ENCODE measurements at places on chromosomes 3 and 15. TPM values are rescaled to one million over a fixed set of nuclear protein-coding genes. Genes with fewer than 3 reads are reported as not detected.

- peak; percentile 29 for DNase-seq
- no peaks in the 10 kb centered on the region for H3K27me3 ChIP-seq
- H3K27ac ChIP-seq, result peak overlapping the region; percentile 26
- peaks cover 30% of the 10 kb centered on the region for H3K36me3 ChIP-seq
Measured at GRCh38 chr3:39146611-39147591, 6.5 kb downstream of the CSRNP1 start.

DNA sequence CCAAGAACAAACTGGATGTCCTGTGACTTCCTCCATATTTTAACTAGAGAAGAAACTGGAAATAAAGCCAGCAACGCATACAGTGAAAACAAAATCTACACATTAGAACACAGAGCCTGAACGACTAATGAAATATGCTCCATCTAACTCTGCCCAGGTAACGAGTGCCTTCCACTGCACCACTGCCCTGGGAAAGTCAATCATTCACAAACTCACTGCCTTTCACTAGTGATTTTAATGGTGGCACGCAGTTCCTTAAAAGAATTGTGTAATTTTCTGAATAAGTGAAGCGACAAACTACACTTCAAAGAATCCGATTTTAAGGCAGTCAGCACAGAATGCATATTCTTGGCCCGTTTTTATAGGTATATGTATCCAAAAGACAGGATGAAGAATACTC, 416.0 kb downstream of the SHQ1 start:
- H3K27me3 ChIP-seq, result no peaks in the 10 kb centered on the region
- H3K27ac ChIP-seq, result no peak overlapping the region
- H3K4me1 ChIP-seq, result peaks cover 42% of the 10 kb centered on the region
- no peak overlapping the region for H3K4me3 ChIP-seq
- no peaks in the 10 kb centered on the region for H3K36me3 ChIP-seq
- DNase-seq, result no peak

- no peaks in the 10 kb centered on the region for H3K4me1 ChIP-seq
- H3K36me3 ChIP-seq, result no peaks in the 10 kb centered on the region
- H3K27me3 ChIP-seq, result no peaks in the 10 kb centered on the region
- no peak overlapping the region for H3K4me3 ChIP-seq
- no peak overlapping the region for H3K27ac ChIP-seq
Measured at GRCh38 chr3:134804508-134805480, 9.7 kb downstream of the EPHB1 start.

Gene ISLR
- total RNA-seq, result not detected

Gene MAGI1
- 25.3 TPM for total RNA-seq

DNA sequence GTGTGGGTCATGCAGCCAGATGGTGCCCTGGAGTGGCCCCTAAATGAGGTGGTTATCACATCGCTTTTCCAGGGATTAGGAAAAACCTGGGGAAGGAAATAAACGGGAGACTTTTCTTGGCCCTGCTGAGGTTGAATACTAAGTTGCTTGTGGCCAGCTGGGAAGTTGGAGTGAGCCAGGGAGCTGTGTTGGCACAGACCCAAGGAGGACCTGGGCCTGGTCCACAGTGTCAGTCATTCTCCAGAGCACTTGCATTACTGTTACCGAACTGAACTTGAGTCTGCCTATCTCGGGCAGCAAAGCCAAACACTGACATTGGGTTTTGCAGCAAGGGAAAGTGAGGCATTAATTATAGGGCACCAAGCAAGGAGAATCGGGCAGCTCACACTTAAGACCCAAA, 339.0 kb downstream of the GABRB3 start:
- H3K36me3 ChIP-seq, result no peaks in the 10 kb centered on the region
- no peak overlapping the region for H3K4me3 ChIP-seq
- no peaks in the 10 kb centered on the region for H3K4me1 ChIP-seq
- no peak for DNase-seq
- no peak overlapping the region for H3K27ac ChIP-seq
- H3K27me3 ChIP-seq, result no peaks in the 10 kb centered on the region

DNA sequence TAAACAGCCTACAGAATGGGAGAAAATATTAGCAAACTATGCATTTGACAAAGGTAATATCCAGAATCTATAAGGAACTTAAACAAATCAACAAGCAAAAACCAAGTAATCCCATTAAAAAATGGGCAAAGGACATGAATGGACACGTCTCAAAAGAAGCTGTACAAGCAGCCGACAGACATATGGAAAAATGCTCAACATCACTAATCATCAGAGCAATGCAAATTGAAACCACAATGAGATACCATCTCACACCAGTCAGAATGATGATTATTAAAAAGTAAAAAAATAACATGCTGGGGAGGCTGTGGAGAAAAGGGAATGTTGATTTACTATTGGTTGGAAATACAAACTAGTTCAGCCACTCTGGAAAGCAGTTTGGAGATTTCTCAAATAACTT, 30.7 kb upstream of the PPM1L start:
- no peak overlapping the region for H3K27ac ChIP-seq
- H3K27me3 ChIP-seq, result no peaks in the 10 kb centered on the region
- H3K4me3 ChIP-seq, result no peak overlapping the region

Gene GRK7
- not detected for total RNA-seq

- H3K4me3 ChIP-seq, result no peak overlapping the region
- H3K4me1 ChIP-seq, result no peaks in the 10 kb centered on the region
- no peak for DNase-seq
- H3K27me3 ChIP-seq, result no peaks in the 10 kb centered on the region
Measured at GRCh38 chr3:32413845-32414521, 22.3 kb downstream of the CMTM7 start.

Gene OIP5
- total RNA-seq, result 39.1 TPM

GRCh38 chr15:89429023-89429422, 67.4 kb downstream of the RHCG start:
- no peaks in the 10 kb centered on the region for H3K27me3 ChIP-seq
- H3K4me1 ChIP-seq, result peaks cover 8% of the 10 kb centered on the region
- no peak for DNase-seq

DNA sequence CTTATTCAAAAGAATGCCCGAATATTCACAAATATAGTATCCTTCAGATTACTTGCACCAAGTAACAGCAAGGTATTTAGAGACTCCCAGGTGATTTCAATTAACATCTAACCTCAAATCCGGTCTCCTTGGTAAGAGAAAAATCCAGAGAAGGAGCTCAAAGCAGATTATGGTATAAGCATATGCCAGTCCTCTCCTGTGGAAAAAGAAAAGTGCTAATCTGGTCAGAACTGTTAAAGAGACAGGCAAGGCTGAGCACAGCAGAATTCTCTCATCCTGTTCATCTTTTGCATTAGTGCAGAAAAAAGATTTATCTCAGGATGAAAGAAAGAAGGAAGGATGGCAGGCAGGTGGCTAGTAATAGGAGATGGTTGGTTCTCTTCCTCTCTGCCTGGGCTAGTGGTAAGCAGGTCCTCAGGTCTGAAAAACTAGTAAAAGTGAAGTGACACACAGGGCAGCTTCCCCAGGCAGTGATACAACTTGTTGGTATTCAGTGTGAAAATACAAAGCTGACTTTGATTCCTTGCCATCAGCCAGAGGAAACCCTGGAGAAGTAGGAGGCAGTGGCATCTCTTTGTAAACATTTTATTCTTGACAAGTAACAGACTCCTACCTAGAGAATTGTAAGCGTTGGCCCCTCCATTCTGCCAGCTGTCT, 14.2 kb downstream of the ATXN7 start:
- peaks cover 45% of the 10 kb centered on the region for H3K4me1 ChIP-seq
- no peak overlapping the region for H3K27ac ChIP-seq
- no peaks in the 10 kb centered on the region for H3K36me3 ChIP-seq
- no peaks in the 10 kb centered on the region for H3K27me3 ChIP-seq

Gene GOLGA6A
- total RNA-seq, result not detected

Gene TMEM39A
- total RNA-seq, result 32.9 TPM

- H3K27ac ChIP-seq, result no peak overlapping the region
- no peaks in the 10 kb centered on the region for H3K27me3 ChIP-seq
- DNase-seq, result no peak
- H3K4me1 ChIP-seq, result peaks cover 31% of the 10 kb centered on the region
- H3K4me3 ChIP-seq, result no peak overlapping the region
Measured at GRCh38 chr3:177473184-177473583, 275.9 kb upstream of the TBL1XR1 start.

Gene MCF2L2
- total RNA-seq, result not detected

GRCh38 chr3:32175607-32176197, 62.8 kb upstream of the CMTM8 start:
- peaks cover 23% of the 10 kb centered on the region for H3K4me1 ChIP-seq
- peak; percentile 60 for DNase-seq
- peaks cover 2% of the 10 kb centered on the region for H3K27me3 ChIP-seq
- H3K4me3 ChIP-seq, result no peak overlapping the region

GRCh38 chr3:45601156-45601555, 6.6 kb downstream of the LIMD1 start:
- no peaks in the 10 kb centered on the region for H3K27me3 ChIP-seq
- H3K27ac ChIP-seq, result no peak overlapping the region
- DNase-seq, result no peak
- H3K36me3 ChIP-seq, result peaks cover 30% of the 10 kb centered on the region

DNA sequence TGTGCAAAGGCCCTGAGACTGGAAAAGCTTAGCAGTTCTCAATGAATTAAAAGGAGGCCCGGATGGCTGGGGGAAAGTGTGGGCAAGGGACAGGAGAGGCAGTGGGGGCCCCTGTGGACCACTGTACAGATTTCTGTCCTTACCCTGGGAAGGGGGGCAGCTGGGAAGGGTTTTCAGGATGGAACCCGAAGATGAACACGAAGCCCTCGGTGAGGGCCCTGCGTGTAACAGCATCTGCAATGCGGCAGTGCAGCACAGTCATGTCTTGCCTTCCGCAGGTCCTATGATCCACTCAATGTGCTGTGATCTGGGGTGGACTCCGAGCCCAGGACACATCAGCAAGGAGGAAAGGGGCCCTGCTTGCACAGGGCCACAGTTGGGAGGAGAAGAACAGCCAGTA, 7.9 kb upstream of the ATP2B2 start:
- H3K27me3 ChIP-seq, result peaks cover 3% of the 10 kb centered on the region
- no peak overlapping the region for H3K27ac ChIP-seq
- no peak for DNase-seq

DNA sequence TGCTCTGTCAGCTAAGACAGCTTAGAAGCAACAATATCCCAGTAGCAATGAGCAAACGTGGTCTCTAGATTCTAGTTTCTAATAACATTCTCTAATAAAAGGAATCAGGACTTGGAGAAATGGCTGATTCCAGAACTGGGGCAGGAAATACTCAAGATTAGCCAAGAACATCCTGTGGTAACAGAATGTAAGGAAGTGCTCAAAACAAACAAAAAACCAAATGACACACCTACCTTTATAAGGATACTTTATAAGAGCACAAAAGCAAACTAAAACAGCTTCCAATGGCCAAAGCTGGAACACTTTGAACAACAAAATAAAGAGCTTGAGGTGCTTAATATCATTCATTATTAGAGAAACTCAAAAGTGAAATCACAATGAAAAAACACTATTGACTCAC, 33.1 kb upstream of the EIF5A2 start:
- H3K27me3 ChIP-seq, result no peaks in the 10 kb centered on the region
- H3K4me3 ChIP-seq, result no peak overlapping the region
- no peaks in the 10 kb centered on the region for H3K4me1 ChIP-seq
- no peaks in the 10 kb centered on the region for H3K36me3 ChIP-seq
- no peak overlapping the region for H3K27ac ChIP-seq
- no peak for DNase-seq

DNA sequence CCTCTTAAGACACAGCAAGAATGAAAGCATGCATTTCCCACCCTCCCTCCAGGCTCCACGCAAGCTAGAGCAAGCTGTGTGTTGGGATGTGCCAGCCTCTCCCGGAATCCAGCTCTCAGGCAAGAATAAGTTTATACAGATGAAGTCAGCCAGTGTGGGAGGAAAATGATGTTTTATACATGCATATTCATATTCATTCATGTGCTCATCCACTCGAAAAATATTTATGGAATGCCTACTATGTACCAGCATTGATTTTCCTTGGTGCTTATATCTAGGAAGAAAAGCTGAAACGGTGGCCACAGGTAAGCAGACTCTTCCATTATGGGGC, 62.7 kb downstream of the KLHL6 start:
- no peak overlapping the region for H3K27ac ChIP-seq
- H3K27me3 ChIP-seq, result 0 out of 2 replicates have a peak, but pooled peaks cover 1% of the 10 kb centered on the region
- peaks cover 10% of the 10 kb centered on the region for H3K4me1 ChIP-seq

Measured in HepG2 (cell line).